ENCODE measurements at places on chromosomes 2 and 18. TPM values are rescaled to one million over a fixed set of nuclear protein-coding genes. Genes with fewer than 3 reads are reported as not detected.

TXNL4A gene
- total RNA-seq = 62.2 TPM

DNA sequence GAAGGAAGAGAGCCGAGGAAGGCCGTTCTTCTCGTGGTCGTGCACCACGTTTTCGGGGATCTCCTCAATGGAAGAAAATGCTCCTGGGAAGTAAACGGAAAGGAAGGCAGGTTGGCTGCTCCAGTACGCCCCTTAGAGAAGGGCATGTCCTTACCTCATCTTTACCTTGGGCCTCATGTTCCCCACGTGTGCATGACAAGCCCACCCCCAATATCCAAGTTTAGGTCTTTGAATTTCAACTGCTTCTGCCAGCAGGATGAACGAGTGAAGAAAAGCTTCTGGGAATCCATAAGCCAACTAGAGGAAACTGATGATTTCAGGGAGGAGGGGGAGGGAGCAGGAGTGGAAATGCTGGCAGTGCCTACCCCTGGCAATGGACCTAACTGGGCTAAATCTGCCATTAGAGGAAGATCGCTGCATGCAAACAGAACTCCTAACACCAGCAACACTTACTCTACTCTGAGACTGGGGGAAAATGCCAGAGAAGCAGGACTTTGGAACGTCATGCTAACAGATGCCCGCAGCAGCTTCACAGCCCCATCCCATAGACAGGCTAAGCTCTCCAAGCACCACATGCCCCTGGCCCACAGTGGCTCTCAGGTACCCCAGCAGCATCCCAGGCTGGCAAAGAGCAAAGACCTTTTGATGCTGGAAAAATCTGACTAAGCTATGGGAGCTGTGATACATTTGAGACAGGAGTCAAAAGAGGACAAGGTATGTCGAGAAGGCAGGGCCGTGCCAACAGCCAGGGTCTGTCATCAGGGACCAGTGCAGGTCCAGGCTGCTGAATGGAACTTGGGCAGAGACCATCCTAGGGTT is 21.7 kb downstream of the CHST10 start:
- DNase-seq = no peak

DNA sequence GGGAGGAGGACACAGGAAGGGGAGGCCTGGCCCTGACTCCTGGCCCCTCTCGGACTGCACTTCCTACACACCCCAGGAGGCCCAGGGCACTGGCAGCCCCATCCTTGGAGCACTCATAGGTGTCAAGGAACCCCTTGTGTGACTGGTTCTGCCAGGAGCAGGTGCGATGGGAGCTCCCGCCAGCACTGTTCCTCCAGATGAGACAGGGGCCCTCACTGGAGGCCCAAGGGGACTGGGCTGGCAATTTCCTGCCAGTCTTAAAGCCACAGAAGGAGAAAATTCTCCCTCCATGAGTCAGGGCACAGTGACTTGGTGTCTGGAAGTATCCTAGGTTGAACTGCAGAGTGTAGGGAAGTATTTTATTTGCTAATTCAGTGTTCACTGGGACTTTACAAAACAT is 42.8 kb upstream of the MAL start:
- DNase-seq = no peak

DNA sequence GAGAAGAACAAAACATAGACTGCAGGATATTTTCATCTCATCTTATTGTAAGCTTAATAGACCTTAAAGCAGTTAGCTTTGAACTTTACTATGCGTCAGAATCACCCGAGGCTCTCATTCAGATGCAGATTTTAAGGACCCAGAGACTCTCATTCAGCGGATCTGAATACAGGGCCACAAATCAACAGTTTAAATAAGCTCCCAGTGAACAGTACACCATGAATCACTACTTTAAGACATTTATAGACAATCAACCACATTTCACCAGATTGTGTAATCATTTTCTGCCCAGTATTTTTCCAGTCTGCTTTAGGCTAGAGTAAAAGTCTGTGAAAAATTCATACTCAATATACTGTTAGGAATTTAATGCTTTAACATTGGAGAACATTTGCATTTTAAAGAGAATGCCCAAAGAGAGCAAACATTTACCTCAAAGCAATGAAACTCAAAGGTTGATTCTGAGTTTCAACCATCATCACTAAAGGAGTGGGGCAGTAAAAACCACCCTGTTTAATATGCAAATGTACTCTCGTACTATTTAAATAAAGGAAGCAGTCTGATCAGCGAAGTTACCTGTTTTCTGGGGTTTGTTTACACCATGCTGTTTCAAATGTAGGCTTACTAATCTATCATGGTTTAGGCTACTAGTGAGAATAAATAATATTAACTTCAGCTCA is 11.0 kb upstream of the ALPK2 start:
- DNase-seq = peak; percentile 62

GRCh38 chr18:65761636-65762295 is 11.0 kb downstream of the CDH7 start:
- DNase-seq = no peak

MOB1A gene
- total RNA-seq = 159 TPM

CNOT11 gene
- total RNA-seq = 13.7 TPM

GRCh38 chr2:1011006-1011405 is 60.4 kb downstream of the SNTG2 start:
- no peak for DNase-seq

GRCh38 chr18:30903566-30903965 is 139.0 kb downstream of the DSC3 start:
- DNase-seq = no peak

- DNase-seq = peak; percentile 63
These were observed 15.8 kb downstream of the C18orf63 start for GRCh38 chr18:74331404-74331803.

PXDN gene
- 137 TPM for total RNA-seq

GRCh38 chr2:215430528-215431187 is 5.2 kb downstream of the FN1 start:
- peak; percentile 84 for DNase-seq

DNA sequence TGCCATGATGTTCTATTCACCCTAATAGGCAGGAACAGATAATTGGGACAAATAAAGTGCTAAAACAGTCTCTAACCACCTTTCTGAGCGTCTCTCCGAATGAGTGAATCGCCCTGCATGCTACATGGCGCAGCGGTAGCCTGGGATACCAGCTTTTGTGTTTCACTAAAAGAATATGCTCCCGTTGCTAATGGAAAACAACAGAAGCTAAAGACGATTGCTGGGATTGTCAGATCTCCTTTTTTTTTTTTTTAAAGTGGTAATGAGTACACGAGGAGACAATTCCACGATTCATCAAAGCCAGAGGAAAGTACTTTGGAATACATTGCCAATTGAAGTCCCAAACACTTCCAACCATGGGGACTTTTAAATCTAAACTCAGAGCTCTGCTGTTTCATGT is 1815.3 kb upstream of the CELF4 start:
- DNase-seq = no peak

DNA sequence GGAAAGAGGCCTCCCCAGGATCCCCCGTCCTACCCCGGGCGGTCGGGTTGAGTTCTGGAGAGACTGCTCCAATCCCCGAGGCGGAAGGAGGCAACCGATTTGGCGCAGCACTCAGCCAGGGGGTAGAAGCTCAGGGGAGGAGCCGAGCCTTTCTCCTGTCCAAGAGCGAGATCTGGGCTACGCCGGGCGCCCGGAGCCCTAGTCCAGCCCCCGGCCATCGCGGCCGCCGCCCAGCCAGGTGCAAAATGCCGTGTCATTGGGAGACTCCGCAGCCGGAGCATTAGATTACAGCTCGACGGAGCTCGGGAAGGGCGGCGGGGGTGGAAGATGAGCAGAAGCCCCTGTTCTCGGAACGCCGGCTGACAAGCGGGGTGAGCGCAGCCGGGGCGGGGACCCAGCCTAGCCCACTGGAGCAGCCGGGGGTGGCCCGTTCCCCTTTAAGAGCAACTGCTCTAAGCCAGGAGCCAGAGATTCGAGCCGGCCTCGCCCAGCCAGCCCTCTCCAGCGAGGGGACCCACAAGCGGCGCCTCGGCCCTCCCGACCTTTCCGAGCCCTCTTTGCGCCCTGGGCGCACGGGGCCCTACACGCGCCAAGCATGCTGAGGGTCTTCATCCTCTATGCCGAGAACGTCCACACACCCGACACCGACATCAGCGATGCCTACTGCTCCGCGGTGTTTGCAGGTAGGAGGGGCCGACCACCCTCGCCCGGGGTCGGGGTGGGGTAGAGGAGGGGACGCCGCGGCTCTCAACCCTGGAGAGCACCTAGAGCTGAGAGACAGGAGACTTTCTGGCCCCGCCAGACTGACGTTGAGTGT is at the start of gene DYSF:
Gene DYSF, plus strand, starts transcription at position 158 of the 817 bp plus-strand sequence.
- peak; percentile 17 for DNase-seq

DNA sequence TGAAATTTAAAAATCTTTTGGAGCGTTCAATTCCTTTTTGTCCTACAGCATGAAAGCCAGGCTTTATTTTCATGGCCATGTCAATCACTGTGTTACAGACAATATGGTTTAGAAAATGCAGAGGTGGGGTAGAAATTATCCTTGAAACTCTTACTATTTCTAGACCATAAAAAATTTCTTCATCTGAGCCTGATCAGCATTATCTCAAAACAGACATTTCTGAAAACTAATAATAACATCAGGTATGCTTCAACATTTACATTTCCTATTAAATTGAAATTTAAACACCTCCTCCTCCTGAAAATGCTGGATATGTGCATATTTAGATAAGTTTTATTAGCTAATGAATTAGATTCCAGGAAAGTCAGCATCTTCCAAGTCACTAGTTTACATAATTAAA is 570.6 kb downstream of the RIT2 start:
- DNase-seq = no peak

UPP2 gene
- not detected for total RNA-seq

TTC27 gene
- 30.0 TPM for total RNA-seq

ATP5MC3 gene
- total RNA-seq = 61.2 TPM

GRCh38 chr2:231680992-231681852 is 27.1 kb upstream of the PTMA start:
- peak; percentile 63 for DNase-seq

GRCh38 chr2:48207201-48207641 is 300.9 kb upstream of the FBXO11 start:
- DNase-seq = no peak

DNA sequence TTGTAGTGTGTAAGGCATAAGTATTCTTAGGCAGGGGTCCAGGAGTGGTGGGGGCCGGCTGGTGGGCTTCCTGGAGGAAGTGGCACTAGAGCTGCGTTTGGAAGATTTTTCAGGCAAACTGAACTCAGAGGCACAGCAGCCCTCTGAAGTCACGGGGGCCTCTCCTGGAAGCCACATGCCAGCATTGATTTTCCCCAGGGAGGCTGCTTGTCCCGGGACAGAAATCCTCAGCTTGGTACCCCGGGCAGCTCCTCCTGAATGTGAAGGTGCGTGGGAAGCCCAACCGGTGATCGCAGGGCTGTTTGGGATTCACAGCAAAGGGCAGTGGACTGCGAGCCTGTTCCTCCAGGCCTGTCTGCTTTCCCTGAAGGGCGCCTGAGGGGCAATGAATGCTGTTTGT is 1.6 kb upstream of the PDIA6 start:
- no peak for DNase-seq

- DNase-seq = no peak
These were observed 124.1 kb downstream of the FMNL2 start for GRCh38 chr2:152459091-152459490.

AGXT gene
- not detected for total RNA-seq

PLCD4 gene
- 1.2 TPM for total RNA-seq

DNA sequence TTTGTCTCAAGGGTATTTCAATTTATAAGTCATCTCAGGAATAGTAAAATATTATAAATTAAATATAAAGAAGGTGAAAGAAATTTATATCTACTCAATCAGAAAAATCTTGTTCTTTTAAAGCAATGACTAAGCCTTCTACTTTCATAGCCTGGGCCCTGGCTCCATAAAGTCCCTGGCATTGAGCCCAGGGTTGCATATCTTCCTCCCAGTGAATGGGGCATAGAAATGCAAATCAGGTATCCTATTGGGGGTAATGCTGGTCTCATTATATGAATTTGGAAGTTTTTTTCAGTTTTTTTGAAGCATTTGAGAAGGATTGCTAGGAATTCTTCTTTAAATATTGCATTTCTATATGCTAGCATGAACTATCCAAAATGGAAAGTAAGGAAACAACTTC is 73.9 kb upstream of the MC2R start:
- no peak for DNase-seq

DSC3 gene
- 0.09 TPM for total RNA-seq

DNA sequence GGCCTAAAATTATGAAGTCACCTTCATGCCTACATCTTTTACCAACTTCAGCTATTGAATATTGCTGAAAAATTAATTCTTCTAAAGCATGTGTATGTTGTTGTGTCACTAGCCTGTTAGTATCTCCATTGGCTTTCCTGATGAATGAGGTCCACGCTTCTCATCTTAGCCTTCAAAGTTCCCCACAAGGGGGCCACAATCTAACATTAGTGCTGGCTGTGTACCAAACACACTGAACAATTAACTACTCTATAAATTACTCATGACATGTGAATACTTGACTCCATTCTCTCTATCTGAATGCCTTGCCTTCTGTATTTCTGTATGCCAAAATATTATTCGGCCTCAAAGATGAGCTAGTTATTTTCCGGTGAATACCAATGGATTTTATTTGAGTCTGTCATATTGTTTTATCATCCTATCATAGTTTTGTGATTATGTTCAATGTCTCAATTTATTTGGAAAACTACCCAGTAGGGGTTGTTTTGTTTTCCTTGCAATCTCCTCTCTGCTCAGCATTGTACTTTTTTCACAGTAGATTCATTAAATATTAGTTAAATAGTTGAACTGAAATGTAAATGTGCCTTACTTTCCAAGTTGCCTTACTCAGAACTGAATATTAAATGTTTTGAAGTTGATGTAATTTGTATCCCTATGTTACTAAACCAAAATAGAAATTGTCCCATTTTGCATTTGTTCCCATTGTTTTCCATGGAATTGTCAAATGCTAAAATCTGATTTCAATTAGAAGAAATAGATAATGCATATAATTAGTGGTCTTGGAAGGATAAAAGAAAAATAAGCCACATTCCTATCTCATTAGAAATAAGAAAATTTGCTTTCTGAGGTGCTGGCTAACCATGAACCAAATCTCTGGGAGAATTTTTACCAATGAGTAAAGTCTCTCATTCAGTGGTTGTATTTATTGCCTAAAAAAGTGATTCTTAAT is 208.4 kb upstream of the COL3A1 start:
- peak; percentile 45 for DNase-seq

DNA sequence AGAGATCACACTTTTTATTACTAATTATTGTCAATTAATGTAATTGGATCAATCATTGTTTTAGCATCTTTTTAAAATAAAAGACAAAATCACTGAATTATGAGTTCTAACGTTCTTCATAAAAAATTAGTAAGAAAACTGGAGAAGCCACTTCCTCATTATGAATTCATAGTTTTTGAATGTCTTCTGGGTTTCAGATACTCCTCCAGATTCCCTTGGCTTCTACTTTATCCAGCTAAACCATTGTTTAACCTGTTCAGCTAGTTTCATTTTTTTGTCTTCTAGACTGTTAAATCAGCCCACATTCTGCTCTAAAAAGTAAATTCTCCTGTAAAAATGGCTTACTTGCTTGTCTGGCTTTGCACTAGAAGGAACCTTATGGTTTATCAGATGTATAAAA is 753.4 kb upstream of the ACVR2A start:
- DNase-seq = no peak

- DNase-seq = no peak
These were observed 154.1 kb downstream of the BAZ2B start for GRCh38 chr2:159462201-159462785.

REG3A gene
- total RNA-seq = not detected
